NCI-H1930 (cell line): ENCODE measurements at places on chromosomes 11 and 22.
A peak's percentile ranks its signal among the peaks of the same experiment; 100 is the strongest.

DNA sequence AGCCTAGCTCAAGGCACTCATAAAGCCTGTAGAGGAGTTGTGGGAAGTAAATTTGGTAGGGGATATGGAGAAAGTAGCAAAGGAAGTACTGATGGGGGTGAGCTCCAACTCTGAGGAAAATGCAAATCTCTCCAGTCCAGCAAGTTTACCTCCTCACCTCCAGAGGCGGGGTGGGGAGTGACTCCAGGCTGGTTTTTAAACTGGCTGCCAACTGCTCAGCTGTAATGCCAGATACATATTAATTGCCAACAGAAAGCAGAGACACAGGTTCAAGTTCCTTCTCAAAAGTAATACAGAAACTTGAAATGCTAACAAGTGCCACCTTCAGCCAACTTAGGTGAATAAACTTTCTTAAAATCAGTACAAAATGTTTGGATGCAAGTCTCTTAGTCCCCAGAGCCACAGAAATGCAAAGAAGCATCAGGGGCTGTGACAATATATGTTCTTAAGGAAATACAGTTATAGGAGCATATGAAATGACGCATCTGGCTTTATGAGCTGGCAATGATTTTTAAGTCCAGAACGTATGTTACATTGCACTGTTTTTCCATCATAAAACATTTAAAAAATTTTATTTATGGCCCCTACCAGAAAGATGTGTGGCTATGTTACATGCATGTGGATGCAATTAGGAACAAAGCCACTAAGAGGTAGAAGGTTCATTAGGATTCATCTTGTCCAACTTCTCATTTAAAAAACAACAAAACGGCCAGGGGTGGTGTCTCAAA, 436.4 kb upstream of the CCDC90B start:
- DNase-seq, result no peak

DNA sequence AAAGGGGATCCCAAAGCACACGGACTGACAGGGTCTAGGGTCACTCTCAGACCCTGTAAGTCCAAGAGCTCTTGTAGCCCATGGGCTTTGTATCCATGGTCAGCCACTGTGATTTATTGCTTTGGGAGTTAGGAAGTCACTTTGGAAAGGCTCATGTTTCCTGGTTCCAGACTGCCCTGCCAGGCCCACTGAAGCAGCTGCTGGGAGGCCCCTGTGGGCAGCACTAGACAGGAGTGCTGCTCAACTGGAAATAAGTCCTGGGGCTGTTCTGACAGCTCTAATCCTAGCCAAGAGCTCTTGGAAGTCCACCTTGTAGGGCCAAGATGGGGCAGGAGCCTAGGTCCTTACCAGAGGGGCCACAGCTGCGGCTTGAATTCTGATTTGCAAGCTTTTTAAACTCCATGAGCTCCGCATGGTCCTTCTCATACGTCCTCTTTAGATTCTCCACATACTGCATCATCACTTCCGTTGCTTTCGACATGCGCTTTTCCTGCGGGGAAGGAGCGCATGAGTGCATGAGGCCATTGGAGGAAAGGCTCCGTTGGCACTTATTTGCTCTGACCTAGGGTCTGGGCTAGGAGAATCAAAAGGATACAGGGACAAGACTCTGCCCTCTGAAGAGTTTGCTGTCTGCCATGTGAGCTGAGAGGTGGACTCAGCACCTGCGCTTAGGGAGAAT, 32.2 kb upstream of the LYVE1 start:
- DNase-seq, result no peak

DNA sequence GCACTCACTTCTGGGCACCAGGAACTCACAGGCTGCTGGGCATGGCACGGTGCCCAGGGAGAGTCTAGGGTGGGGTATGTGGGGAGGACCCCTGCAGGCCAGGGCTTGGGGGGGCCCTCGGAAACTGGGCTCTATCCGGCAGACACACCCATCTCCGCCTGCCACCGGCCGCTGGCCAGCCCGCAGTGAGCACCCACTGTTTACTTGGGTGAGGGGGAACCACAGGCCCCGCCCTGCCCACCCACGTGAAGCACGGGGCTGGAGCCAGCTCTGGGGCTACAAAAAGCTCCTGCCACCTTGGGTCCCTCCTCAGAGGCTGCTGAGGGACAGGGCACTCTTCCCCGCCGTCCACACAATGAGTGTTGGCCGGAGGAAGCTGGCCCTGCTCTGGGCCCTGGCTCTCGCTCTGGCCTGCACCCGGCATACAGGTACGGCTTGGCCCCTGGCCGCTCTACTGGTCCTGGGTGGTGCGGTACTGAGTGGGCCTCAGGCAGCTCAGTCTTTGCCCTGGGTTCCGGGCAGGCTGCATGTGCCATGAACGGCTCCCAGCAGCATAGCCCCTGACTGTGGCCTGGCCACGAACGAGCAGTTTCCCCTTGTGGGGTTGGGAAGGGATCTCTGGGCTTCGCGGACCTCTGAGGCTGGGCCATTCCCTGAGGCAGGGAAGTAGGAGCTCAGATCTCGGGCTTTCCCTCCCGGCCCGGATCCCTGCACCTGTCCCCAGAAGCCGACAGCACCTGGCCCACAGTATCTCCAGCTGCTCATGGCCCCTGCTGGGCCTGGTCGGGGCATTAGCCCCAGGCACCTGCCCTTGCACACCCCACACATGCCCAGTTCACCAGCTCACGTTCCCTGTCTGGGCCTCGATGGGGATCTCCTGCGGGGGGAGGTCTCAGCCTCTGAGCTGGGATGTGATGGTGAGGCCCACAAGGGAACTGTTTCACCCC, at the start of gene MUC5AC:
MUC5AC (plus strand) TSS at position 309 of the 947 bp plus-strand sequence; CDS start at position 356, 47 bp downstream.
- no peak for DNase-seq

- DNase-seq, result no peak
Observed at GRCh38 chr11:8685820-8686219, 3.2 kb downstream of the RPL27A start.

DNA sequence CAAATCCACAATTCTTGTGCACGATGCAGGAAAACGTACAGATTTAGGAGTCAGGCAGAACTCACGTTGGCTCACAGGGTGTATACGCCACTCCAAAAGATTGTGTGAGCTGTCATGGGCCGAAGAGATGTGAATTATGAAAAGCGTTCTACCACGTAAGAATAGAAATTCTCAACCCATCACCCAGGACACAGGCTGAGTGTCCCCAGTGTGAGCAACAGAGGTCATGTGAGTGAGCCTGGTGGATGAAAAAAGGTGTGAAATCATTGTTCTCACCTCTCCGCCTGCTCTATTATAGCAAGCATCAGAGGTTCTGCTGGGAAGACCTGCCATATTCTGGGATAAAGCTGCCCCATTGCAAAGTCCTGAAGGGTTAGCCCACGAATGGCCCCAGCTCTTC, 235.0 kb downstream of the MN1 start:
- no peak for DNase-seq

DNA sequence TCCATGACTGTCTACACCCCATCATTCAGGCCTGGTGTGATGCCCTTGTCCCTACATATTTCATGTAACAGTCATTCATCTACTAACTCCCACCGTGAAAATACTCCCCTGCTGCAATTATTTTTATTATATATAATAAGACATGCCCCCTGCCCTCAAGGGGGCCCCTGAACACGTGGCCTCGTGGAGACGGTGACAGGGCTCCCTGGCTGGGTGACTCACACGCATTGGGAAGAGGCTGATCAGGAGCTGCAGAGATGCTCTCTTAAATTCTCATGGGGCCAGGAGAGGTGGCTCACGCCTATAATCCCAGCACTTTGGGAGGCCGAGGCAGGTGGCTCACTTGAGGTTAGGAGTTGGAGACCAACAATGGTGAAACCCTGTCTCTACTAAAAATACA, 88.6 kb downstream of the ST3GAL4 start:
- DNase-seq, result no peak

- no peak for DNase-seq
Observed at GRCh38 chr11:45250035-45250718, 36.0 kb downstream of the SYT13 start.

- DNase-seq, result no peak
Observed at GRCh38 chr11:97461934-97462333, 1072.1 kb downstream of the JRKL start.

- no peak for DNase-seq
Observed at GRCh38 chr11:29448246-29448877, 568.5 kb downstream of the KCNA4 start.

- no peak for DNase-seq
Observed at GRCh38 chr22:33577862-33578411, 342.3 kb downstream of the LARGE1 start.

- no peak for DNase-seq
Observed at GRCh38 chr11:59216641-59217564, 4.2 kb upstream of the MPEG1 start.

GRCh38 chr11:12229450-12230229, 119.2 kb downstream of the MICAL2 start:
- no peak for DNase-seq

GRCh38 chr22:46739094-46739870, 1.2 kb upstream of the CERK start:
- peak; percentile 36 for DNase-seq

GRCh38 chr11:110366291-110366690, 63.5 kb upstream of the FDX1 start:
- DNase-seq, result no peak

GRCh38 chr11:73314117-73314961, 6.3 kb downstream of the ARHGEF17 start:
- no peak for DNase-seq

DNA sequence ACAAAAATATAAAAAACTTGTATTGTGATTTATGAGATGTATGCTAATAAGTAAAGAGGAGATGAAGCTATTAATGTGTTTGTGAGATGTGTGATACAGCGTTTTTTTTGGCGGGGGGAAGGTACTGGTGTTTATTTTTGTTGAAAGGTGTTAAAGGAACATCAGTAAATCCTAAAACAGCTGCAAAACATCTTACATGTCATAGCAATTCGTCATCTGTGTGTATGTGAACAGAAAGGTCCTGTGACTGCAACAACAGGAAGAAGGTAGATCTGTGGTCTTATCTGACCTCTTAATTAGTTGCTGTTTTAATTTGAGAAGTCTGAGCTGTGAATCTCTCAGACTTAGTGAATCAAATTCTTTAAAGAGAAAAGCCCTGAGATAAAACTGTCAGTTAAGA, 1041.1 kb downstream of the JRKL start:
- DNase-seq, result no peak

GRCh38 chr22:48717883-48718817, 1109.5 kb downstream of the BRD1 start:
- DNase-seq, result no peak

DNA sequence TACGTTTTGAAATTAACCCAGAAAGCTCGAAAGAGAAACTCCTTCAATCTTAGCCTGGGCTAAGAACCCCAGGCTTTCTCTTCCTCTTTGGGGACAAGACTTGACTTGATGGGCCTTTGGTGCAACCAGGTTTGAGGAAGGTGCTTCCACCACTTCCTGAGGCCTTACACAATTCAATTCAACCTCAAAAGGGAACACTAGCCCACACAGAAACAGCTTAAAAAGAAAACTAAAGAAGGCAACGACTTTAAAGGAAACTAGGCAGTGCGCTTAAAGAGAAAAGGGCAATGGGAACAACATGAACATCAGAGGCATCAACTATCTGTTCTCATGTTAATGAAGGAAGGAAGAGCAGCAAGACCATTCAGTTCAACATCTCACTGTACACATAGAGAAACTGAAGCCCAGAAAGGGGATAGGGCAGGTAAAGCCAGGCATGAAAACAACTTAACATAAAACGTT, 24.8 kb downstream of the PAK1 start:
- no peak for DNase-seq

DNA sequence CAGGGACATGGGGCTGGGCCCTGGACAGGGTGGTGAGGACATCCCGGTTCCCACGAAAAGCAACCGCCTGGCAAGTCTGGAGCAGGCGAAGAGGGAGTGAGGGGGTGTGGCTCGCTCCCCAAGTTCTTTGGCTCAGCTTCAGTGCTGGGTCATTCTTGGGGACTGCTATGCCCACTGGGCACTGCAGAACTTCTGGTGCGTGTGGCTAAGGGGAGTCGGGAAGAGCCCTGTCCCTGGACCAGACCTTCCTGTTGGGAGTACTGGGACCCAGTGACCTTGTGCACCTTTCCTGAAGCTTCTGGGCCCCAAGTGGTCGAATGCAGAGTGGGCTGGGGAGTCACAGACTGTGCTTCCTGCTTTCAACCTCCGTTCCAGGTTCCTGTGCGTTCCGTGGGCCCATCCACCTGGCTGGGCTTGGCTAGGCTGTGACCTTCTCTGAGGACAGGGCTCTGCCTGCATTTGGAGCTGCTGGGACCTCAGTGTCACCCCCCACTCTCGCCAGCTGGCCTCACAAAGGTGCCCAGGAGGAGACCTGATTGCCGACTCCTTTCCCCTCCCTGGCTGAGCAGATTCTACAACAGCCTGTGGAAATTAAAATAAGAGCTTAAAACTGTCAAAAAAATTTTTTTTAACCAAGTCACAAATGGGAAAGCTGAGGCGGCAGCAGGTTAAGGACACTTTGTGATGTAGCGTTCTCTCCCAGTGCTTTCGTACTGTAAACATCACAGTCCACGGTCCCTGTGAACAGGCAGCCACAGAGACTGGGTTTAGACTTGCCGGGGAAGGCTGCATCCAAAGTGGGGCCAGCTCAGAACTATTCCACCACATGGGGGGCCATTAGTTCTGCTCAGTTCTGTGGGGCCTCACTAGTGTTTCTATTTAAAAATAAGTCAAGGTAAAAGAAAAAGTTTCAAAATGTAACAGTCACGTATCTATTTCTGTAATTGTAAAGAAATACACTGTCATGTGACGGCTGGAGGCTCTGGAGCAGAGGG, 63.8 kb upstream of the WNT7B start:
- no peak for DNase-seq

DNA sequence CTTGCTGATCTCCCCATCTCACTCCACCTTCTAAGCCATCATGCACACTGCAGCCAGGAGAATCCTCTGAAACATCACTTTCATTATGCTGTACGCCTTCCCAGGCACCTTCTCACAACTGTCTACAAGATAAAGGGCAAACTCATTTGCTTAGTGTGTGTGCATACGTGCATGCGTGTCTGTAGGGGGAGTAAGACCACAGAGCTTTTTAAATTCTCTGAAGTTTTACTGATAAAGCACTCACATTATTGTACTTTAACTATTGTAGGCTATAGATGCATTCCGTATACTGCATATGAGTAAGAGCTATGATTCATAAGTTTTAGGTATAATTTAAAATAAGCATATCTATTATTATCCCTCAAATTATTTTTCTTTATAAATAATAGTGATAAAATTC, 15.3 kb upstream of the ANKK1 start:
- no peak for DNase-seq

DNA sequence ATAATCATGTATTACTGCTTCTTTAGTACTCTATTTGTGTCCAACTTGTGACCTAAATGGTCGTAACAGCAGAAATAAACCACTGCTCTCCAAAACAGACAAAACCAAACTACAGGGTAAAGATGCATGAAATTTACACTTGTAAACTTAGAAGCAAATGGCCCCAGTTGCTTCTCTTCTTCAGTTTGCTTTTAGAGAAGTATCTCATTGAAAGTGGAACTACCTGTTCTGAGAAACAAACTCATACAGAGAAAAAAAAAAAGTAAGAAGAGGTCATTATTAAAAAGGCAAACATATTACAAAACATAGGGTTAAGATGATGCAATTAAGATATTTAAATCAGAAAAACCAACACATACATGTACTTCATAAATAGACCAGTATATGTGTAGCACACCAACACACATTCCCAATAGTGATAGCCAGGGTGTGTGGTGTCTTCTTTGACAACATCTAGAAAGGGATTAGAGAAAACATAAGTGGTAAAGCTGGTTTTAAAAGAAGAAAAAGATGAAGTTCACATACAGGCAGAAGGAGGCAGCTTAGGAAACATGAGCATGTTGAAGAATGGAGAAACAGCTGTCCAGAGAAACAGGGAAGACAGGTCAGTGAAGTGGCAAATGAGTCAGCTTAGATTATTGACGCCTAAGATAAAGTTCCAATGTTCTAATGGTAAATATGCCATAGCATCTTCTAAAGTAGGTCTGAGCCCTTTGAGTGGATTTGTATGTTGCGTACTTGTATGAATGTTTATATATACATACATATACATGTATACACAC, 844.7 kb upstream of the CCDC90B start:
- no peak for DNase-seq
